ENCODE measurements at places on chromosomes 2 and 18.

DNA sequence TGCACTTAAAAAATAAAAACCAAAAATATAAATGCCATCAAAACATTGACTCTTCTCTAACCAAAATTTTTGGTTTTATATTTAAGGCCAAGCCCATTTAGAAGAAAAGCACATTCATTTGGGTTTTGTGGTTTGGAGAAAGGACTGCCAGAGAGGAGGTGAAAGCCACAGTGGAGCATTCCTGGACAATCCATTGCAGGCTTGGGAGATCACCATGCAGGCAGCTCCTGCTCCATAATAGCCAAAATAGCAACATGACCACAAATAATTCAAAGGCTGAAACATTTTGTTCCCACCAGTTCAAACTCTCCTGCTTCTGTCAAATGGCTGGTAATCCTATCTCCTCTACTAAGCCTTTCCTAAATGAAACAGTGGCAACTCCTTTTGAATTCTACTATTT lies 73.5 kb downstream of the GALNT3 start:
- no peak for DNase-seq

GRCh38 chr2:219556413-219556812 lies 12.6 kb downstream of the TMEM198 start:
- no peak for DNase-seq

- DNase-seq: peak; percentile 32
Measured at GRCh38 chr2:138827426-138828054, 47.4 kb upstream of the NXPH2 start.

- DNase-seq: peak; percentile 36
Measured at GRCh38 chr18:26777351-26778053, 88.0 kb downstream of the AQP4 start.

DNA sequence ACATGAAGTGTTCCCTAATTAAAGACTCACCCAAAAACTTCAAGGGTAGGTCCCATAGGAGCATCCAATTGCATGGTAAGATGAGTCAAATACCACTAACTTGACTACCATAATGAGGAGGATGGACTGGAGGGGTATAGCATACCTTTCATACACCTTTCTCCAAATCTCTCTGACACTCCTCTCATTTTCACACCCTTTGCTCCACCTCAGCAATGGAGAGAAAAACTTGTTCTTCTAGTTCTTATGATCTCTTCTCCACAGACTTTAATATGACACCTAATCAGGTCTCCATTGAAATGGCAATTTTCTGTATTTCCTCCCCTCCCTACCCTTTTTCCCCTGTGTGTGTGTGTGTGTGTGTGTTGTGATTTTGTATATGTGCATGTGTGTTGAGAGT lies 41.1 kb upstream of the MAP2 start:
- no peak for DNase-seq

DNA sequence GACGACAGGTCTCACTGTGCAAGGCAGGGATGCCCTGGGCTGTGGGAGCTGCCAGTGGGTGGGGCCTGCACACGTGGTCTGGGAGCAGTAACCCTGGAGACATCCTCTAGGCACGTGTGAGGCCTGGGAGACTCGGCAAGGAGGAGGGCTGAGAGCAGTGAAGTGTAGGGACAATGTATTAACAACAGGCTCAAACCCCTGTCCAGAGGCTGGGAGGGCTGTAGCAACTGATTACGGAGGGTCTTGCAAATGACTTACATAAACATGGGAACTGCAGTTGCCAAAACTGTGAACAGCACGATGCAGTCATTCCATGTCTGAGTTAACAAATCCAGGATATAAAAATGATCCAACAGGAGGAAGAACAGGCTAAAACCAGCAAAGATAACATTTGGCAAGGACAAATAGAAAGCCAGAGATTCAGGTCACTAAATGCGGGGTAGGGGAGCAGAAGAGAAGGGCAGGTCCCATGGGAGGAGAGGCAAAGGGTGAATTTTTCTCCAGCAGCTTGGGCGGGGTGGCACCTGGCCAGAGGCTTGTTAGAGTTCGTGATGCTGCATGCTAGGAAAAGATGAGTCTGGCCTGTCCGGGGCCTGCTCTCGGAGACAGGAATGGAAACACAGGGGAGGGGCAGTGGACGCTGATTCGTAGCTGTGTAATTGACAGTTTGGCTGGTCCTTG lies 44.9 kb downstream of the CYP27C1 start:
- peak; percentile 47 for DNase-seq

DNA sequence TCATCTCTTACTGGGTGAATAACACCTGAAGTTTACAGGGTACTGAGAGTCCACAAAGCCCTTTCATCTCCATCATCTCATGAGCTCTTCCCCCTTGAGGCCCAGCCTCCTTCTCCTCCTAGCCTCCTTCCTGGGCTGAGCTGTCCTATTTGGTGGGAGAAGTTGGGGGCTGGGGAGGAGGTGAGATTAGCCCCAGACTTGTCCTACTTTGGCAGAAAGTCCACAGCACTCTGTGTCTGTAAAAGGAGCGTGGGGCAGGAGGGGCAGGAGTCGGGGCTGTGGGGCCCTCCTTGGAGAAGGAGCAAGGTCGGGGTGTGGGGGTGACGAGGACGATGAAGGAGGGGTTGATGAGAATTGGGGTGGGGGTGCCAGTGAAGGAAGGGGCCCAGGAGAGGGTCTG lies 10.0 kb upstream of the DES start:
- no peak for DNase-seq

DNA sequence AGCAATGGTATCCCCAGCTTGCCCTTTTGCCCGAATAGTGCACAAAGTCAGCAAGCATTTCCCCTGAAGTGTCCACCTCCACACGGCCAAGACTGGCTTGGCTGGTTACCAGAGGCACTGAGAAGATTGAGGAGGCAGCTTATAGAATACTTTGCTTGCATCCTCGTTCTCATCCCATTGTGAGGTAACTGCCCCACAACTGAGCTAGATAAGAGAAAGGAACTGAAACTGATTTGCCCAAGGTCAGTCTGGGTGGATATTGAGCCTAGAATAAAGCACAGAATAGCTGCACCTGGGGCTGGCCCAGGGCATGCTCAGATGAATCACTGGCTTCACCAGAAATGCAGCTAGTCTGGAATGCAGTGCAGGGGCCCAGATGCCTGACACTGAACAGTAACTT lies 32.7 kb upstream of the MAP4K3 start:
- peak; percentile 16 for DNase-seq

DNA sequence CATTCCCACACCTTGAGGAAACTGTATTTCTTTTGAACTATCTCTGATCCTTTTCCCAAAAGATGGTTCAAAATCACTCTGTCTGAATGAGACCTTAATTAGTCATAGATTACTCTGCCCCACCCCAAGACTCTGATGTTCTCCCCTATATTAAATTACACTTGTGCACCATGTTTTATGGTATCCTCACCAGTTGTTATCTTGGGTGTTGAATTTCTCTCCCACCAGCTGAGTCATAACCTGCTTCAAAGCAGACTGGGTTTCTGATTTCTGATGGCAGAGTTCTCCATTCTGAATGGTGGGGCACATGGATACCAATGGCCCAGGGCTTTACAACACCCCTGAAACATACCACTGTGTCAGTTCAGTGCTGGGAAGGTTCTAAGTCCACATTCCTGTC lies 15.0 kb downstream of the CDH20 start:
- no peak for DNase-seq

- DNase-seq: no peak
Measured at GRCh38 chr18:1078301-1078700, 173.6 kb downstream of the ADCYAP1 start.

- DNase-seq: no peak
Measured at GRCh38 chr2:26279886-26280285, 35.1 kb downstream of the HADHB start.

- no peak for DNase-seq
Measured at GRCh38 chr18:13501891-13502290, 224.5 kb downstream of the FAM210A start.

DNA sequence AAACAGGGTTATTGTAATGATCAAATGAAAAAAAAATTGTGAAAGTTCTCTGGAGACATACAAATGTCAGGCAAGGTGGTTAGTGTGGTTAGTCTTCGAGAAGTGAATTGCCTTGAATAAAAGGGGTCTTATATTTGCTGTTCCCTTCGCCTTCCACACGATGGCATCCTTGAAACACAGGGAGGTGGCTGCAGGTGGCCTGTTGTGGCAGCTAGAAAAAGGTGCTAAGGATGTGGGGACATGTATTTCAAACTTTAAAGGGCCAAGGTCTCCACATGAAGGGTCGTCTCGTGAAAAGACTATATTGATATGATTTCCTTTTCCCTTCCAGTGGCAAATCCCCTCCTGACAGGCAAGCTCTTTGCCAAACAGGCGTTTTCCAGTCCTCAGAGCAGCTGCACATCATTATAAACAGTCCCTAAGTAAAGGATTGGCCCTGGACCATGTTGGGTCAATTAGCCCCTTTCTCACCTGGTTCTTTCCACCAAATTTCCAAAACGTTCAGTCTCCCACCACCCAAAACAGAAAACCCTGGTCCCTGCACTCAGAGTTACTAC lies 68.5 kb downstream of the COPS8 start:
- peak; percentile 46 for DNase-seq

- no peak for DNase-seq
Measured at GRCh38 chr2:66525606-66526005, 90.7 kb downstream of the MEIS1 start.

- no peak for DNase-seq
Measured at GRCh38 chr2:217642944-217643343, 359.9 kb downstream of the TNS1 start.

- no peak for DNase-seq
Measured at GRCh38 chr18:58761241-58761969, 90.1 kb downstream of the MALT1 start.

- DNase-seq: no peak
Measured at GRCh38 chr2:52862801-52863200, 904.8 kb upstream of the CHAC2 start.

DNA sequence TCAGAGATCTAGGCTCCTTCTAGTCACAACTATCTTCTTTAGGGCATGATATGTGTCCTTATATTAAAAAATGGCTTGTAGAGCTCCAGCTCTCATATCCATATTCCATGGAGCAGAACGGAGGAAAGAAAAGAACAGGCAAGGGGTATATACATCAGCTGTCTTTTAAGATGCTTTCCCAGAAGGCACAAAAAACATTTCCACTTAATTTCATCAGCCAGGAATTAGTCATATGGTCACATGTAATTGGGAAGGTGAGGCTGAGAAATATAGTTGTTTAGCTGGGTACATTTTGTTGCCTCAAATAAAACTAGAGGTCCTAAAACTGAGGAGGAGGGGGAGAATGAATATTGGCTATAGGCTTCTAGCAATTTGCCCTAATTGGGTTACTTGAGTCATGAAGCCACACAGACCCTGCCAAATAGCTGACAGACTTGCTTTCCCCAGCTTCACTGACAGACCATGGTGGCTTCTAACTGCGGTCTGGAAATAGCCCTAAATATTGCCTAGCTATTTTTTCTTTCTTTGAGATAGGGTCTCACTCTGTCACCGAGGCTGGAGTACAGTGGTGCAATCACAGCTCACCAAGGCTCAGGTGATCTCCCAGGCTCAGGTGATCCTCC lies 20.0 kb downstream of the MAIP1 start:
- DNase-seq: no peak

DNA sequence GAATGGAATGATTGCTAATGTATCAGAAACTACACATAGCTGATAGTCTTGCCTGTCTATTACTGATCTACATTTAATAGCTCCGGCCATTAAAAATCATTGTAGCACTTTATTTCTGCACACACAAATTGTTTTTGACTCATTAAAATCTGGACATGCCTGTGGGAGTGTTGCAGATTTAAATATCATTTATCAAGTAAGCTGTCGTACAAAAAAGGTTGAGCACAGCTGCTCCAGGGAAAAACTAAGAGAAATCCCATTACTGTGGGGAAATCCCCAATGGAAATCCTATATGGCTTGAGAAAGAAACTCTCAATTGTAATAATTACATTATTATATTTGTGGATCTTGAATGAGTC lies 99.6 kb upstream of the CERS6 start:
- DNase-seq: no peak

GRCh38 chr2:235543128-235543750 lies 49.4 kb downstream of the AGAP1 start:
- DNase-seq: no peak

- no peak for DNase-seq
Measured at GRCh38 chr2:120531365-120531764, 185.4 kb downstream of the INHBB start.

GRCh38 chr2:240231838-240232244 lies 91.4 kb upstream of the OTOS start:
- DNase-seq: no peak

- no peak for DNase-seq
Measured at GRCh38 chr18:76443519-76444445, 51.3 kb downstream of the ZNF516 start.

DNA sequence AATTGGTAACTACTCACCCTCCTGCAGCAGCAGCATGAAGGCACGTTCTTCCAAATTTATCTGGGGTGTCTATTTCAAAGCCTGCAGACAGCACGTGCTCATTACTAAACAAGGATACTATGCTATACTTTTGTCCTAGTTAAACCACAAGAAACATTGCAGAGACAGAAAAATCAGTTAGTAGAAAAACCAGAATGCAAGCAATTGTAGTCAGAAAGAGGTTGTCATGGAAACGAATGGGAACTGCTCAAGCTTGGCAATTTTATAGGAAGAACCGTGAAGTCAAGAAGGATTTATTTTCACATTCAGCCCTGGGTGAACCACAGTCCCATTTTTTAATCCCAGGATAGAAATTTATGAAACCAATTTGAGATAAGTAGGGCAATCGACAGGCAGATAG lies 162.2 kb upstream of the PGAP1 start:
- DNase-seq: no peak

DNA sequence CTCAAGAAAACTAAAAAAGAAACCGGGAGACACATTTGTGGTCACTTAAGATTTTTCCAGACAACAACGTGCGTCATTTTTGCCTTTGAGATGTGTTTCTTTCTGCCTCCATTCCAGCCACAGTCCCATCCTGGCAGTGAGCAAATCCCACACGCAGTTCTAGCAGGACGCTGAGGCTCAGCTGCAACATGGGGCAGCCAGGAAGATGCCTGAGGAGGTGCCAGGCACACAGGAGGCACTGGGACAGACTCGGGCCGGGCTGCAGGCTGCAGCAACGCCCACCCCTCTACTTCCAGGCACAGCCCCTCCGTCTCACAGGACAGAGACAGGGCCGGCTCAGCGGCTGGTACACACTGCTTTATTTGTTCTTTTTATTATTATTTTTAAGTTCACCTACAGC lies 13.1 kb downstream of the KLF11 start:
- no peak for DNase-seq

DNA sequence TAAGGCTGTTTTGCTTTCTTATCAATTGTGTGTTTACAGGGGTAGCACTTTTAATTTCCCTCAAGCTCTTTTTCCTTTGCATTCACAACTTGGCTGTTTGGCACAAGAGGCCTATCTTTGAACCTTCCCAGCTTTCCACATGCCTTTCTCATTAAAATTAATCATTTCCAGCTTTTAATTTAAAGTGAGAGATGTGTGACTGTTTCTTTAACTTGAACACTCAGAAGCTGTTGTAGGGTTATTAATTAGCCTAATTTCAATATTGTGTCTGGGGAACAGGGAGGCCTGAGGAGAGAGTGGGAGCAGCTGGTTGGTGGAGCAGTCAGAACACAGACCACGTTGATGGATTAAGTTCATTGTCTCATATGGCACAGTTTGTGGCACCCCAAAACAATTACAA lies 4.7 kb downstream of the ASB1 start:
- DNase-seq: no peak
